Effector memory CD8-positive, alpha-beta T cell (primary cell): ENCODE measurements at places on chromosomes 16 and 17.

- DNase-seq: no peak
Measured at GRCh38 chr17:72661116-72661944, 431.2 kb downstream of the SLC39A11 start.

- no peak for DNase-seq
Measured at GRCh38 chr17:44997733-44998520, 29.8 kb upstream of the C1QL1 start.

DNA sequence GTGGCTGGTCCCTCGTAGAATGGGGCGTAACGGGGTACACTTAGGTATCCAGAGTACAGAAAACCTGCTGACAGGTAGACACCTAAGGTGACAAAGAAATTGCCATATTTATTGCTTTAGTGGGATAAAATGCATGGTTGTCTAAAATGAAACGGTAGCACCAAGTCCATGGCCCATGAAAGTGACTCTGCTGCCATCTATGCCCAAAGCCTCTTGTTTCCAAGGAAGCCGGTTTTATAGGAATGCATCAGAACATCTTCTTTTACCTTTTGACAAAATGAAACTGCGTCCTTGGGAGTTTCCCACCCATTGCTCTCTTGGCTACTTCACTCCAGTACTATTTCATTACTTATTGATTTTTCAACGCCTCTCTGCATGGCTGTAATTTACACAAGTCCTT is 151.3 kb upstream of the ZFHX3 start:
- DNase-seq: no peak

- DNase-seq: no peak
Measured at GRCh38 chr17:5396612-5397011, 22.9 kb downstream of the NUP88 start.

DNA sequence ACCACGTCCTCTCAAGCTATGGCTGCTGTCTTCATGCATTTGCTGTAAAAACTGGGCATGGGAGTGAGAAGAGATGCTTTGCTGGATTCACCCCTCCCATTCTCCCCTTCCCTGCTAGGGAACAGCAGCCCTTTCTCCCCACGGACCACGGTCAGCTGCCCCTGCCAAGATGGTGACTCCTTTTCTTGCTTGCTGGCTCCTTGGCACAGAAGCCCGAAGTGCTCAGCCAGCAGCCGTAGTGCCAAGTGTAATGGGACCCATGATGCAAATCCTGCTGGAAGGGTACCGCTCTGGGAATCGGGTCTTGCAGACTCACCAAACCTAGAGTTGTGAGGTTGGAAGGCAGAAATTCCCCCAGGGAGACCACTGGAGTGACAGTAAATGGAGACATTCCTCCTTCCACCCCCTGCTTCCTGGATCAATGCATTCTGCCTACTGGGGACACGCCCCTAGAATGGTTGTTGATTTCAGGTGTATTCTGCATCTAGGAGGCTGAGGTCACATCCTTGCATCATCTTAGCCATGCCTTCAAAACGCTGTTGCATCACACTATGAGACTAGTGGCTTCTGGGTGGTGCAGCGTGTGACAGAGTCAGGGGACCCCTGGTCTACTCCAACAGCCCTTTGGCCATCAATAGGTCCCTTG is 63.0 kb upstream of the CBX4 start:
- DNase-seq: no peak

- no peak for DNase-seq
Measured at GRCh38 chr17:5331506-5331905, 49.4 kb downstream of the RABEP1 start.

DNA sequence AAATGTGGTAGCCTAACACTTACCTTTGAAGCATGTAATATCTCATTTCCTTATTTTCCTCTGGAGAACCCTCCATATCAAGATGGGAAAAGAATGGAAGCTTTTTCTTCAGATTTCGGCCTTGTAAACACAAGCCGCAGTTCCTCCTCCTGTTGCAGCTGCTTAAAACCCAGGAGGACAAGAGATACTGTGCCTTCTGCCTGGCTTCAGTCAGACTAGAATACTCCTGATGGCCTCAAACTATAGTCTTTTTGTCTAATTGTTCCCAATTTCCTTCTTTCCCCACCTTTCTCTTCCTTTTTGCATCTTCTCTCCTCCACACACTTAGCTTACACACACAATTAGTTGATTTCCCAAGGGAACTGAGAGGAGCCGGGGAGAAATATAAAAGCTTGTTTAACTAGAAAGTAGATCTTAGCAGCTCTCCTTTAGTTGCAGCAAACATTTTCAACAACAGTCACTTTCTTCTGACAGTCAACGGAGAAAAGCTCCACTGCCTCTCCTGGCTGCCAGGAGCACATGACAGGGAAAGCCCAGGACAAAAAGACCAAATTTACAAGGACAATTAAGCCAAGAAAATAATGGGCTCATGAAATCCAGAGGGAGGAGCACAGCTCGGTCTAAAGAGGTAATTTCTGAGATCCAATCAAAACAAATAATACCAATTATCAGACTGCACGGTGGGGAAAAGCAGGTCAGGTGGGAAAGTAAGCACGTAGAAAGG is 76.4 kb upstream of the C17orf78 start:
- DNase-seq: no peak

- no peak for DNase-seq
Measured at GRCh38 chr16:71600822-71601221, 23.9 kb upstream of the TAT start.

- no peak for DNase-seq
Measured at GRCh38 chr17:7848131-7848579, 6.7 kb upstream of the TMEM88 start.
